Right lung (tissue), 10 donors: ENCODE measurements at places on chromosomes 16 and 17. TPM values are rescaled to one million over a fixed set of nuclear protein-coding genes. Genes with fewer than 3 reads are reported as not detected.

The CIBAR2 gene
- polyA plus RNA-seq = 6.9 TPM

The SPPL2C gene
- polyA plus RNA-seq = not detected

The VTN gene
- polyA plus RNA-seq = 0.35 TPM

The TBC1D26 gene
- polyA plus RNA-seq = 0.86 TPM

The PDIA2 gene
- polyA plus RNA-seq = 0.25 TPM

The DHX8 gene
- 43.8 TPM for polyA plus RNA-seq

- DNase-seq = no peak
Measured at GRCh38 chr16:2460391-2460713, 443 bp downstream of the TEDC2 start.

GRCh38 chr17:76554131-76554530 lies 14.3 kb downstream of the PRCD start:
- no peak for DNase-seq

GRCh38 chr17:69588316-69588715 lies 173.8 kb downstream of the MAP2K6 start:
- DNase-seq = no peak

DNA sequence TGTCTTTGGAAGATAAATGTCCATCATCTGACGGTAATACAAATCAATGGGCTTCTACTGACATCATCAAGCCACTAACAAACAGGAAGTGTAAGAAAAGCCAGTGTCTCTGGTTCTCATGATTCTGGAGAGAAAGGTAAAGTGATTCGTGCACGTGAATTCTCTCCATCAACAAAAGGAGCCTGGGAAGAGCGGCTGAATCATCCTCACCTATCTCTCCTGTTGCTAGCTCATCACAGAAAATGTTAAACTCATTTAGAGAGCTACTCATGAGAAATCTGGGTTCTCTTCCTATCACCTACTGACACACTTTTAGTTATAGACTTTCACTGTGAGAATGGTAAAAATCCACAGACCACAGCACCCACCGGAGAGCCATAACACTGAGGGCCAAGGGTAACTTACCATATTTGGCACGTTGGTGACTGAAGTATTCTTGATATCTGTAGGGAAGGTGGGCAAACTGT lies 70.3 kb downstream of the CREBBP start:
- no peak for DNase-seq

- no peak for DNase-seq
Measured at GRCh38 chr17:69898601-69899000, 176.4 kb upstream of the KCNJ16 start.

DNA sequence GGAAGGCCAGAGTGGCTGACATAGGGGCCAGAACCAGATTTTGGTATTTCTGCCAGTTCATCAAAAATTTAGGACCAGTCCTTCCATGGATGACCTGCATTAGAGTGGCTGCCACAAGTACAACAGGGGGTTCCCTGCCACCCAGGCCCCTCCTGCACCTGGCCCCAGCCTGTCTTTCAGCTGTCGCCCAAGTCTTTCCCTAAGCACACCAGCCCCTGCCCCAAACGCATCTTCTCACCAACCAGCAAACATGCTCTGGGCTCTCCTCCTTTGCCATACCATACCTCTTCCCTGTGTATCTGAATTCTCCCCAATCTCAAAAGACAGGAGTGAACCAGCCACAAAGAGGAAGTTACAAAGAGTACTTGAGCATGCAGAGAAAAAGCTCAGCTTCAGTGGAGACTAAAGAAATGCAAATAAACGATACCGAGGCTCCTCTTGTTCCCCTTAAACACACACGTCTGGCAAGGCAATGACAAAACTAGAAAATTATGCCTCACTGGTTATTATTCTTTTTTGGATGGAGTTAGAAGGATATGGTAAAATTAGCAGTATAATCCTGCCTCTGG lies 130.6 kb downstream of the DYNLRB2 start:
- DNase-seq = no peak

- DNase-seq = no peak
Measured at GRCh38 chr17:29592850-29593551, at the start of gene ANKRD13B. Gene ANKRD13B, plus strand, starts transcription at chr17:29593132. Its CDS starts 490 bp downstream, at chr17:29593622.
